Right ventricle myocardium inferior (tissue), 1 donor: ENCODE measurements at places on chromosomes 12 and 14.

DNA sequence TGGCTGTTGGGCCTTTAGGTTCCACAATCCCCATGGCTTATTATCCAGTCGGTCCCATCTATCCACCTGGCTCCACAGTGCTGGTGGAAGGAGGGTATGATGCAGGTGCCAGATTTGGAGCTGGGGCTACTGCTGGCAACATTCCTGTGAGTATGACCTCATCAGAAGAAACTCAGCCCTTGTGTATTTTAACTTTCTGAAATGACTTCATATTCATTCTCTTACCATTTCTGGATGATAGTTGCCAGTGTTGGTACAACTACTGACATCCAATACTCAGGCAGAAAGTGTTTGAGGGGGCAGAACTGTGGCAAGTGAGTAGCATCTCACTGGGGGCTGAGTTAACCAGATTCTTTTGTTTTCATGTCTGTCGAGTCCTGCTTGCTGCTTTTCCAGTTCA is 2.3 kb downstream of the DAZAP2 start:
- DNase-seq: no peak

- DNase-seq: no peak
Observed at GRCh38 chr14:85400678-85401077, 129.3 kb upstream of the FLRT2 start.

DNA sequence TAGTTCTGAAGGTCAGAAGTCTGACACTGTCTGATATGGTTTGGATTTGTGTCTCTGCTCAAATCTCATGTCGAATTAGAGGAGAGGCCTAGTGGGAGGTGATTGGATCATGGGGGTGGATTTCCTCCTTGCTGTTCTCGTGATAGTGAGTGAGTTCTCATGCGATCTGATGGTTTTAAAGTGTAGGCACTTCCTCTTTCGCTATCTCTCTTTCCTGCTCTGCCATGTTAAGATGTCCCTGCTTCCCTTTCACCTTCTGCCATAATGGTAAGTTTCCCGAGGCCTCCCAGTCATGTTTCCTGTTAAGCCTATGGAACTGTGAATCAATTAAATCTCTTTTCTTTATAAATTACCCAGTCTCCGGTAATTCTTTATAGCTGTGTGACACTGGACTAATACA is 84.1 kb upstream of the TMTC1 start:
- no peak for DNase-seq

GRCh38 chr14:96042248-96042930 is 3.2 kb downstream of the C14orf132 start:
- DNase-seq: no peak

DNA sequence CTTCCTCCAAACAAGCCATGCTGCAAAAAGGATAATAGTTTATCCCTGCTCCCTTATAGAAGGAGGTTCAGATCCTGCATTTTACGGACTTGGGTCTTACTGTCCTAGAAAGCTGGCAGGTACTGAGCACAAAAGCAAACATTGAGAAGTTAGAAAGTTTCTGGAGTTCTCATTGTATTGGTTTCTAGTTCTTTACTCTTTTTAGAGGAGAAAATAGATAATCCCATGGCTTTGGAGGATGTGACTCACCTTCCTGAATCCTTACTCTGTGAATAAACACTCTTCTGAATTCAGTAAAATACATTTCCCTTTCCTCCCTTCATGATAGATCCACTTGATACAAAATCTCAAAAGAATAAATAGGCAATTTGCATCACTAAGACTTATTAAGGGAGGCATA is 188.9 kb downstream of the NPAS3 start:
- no peak for DNase-seq
